ENCODE measurements at places on chromosomes 6 and 20. TPM values are rescaled to one million over a fixed set of nuclear protein-coding genes. Genes with fewer than 3 reads are reported as not detected.
A peak's percentile ranks its signal among the peaks of the same experiment; 100 is the strongest.

The TP53TG5 gene
- total RNA-seq: not detected

The CCN6 gene
- not detected for total RNA-seq

- DNase-seq: no peak
Measured at GRCh38 chr6:102581378-102582124, 1188.0 kb downstream of the GRIK2 start.

DNA sequence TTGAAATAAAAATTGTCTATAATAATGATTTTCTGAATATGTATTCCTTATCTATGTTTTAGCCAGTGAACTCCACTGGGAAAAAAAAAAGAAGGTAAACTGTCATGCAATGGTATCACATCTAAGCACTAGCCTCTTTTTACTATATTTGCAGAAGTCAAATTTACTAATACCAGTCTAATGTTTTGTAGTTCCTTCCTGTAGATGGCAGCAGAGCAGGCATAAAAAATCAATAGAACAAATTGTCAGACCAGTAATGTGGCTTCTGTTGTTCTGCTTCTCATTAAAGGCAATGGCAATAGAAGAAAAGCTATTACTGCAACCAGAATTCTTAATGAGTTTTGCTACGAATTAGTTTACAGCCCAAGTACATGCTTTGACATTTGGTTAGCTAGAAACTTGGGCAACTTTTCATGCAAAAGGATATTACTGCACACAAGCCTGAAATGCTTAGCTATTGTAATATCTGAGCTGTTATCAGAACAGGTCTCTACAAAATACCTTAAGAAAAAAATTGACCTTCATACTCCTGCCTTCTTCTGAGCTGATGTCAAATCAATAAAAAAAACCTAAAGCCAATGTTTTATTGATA lies 476.9 kb downstream of the KHDRBS2 start:
- no peak for DNase-seq

GRCh38 chr6:25418454-25419052 lies 139.4 kb downstream of the CARMIL1 start:
- no peak for DNase-seq

DNA sequence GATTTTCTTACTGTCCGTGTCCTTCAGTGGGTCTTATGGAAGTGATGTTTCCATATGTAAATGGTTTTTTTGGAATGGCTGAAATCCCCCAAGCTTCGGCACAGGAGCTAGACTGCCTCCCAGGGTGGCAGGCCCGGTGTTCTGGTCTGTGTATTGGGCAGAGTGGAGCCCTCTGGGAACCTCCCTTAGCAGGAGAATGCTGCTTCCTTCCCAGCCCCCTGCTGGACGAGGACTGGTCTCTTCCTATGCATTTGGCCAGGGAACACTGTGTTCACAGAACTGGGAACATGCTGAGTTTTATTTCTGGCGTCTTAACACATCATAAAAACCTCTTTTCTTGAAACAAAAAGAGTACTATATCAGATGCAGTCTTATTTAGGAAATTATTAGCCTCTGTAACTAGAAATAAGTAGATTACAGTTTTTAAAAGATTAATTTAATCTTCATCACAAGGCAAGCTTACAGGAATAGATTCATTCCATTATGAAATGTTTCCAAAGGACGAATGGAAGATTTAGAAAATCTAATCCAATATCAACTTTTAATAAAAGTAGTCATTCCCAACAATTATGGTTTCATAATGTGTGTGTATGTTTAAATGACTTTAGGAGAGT lies 56.6 kb downstream of the SYTL3 start:
- DNase-seq: peak; percentile 50

- DNase-seq: no peak
Measured at GRCh38 chr6:52499681-52500236, 77.1 kb downstream of the TRAM2 start.

The GPSM3 gene
- total RNA-seq: 8.6 TPM

The GSTA4 gene
- total RNA-seq: 68.8 TPM

The ATP9A gene
- 79.1 TPM for total RNA-seq

- DNase-seq: no peak
Measured at GRCh38 chr20:46850416-46850815, 44.2 kb upstream of the EYA2 start.

DNA sequence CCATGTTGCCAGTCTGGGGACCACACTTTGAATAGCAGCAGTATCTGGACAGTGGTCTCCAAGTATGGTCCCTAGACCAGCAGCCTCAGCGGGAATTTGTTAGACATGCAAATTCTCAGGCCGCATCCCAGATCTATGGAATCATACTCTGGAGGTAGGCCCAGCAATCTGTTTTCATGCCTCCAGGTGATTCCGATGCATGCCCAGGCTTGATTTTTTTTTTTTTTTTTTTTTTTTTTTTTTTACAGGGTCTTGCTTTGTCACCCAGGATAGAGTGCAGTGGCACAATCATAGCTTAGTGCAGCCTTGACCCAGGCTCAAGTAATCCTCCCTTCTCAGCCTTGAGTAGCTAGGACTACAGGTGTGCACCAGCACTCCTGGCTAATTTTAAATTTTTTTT lies 682 bp upstream of the SLA2 start:
- no peak for DNase-seq

GRCh38 chr6:16446273-16446672 lies 207.9 kb downstream of the GMPR start:
- DNase-seq: no peak

The APOBEC2 gene
- 0.51 TPM for total RNA-seq

The AAR2 gene
- 30.6 TPM for total RNA-seq

- no peak for DNase-seq
Measured at GRCh38 chr6:147579667-147580066, 71.2 kb downstream of the SAMD5 start.

- DNase-seq: no peak
Measured at GRCh38 chr6:144689503-144690040, 404.4 kb downstream of the UTRN start.

GRCh38 chr6:52849137-52849536 lies 8.5 kb upstream of the GSTA5 start:
- DNase-seq: no peak

GRCh38 chr20:8036771-8037170 lies 17.2 kb upstream of the TMX4 start:
- no peak for DNase-seq

- DNase-seq: no peak
Measured at GRCh38 chr20:48158014-48158413, 372.7 kb upstream of the SULF2 start.

GRCh38 chr6:135328136-135328535 lies 147.0 kb downstream of the MYB start:
- no peak for DNase-seq

DNA sequence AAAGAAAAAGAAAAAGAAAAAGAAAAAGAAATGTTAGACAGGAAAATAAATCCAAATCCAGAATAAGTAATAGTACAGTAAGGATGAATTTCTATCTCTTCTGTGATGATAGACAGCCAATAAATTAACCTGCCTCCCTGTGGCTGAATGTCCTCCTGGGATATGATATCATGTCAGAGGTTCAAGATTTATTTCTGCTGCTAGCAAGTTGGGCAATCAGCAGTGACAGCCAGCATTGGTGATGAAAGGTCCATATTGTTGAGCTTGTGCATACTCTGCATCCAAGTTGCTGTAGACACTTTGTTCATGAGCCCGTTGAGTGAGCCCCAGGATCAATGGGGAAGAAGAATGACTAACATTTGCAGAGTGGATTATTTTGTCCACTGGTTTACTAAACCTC lies 44.9 kb upstream of the CEP85L start:
- DNase-seq: no peak

DNA sequence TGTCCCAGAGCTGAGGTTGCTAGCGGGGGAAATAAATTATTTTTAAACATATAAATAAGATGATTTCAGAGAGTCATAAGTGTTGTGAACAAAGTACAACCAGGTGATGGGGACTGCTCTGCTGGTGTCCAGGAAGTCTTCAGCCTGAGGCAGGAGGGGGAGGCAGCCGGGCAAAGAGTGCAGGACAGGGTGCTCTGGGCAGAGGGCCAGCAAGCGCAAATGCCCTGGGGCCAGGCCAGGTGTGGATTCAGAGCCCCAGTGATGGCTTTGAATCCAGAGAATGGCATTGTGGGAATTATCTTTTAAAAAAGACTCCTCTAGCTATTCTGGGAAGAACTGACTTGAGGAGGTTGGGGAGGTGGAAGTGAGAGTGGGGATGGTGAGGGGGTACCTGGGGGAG lies 1.6 kb downstream of the CLPSL1 start:
- no peak for DNase-seq
